ENCODE measurements at places on chromosomes 7 and 10.
A peak's percentile ranks its signal among the peaks of the same experiment; 100 is the strongest.

DNA sequence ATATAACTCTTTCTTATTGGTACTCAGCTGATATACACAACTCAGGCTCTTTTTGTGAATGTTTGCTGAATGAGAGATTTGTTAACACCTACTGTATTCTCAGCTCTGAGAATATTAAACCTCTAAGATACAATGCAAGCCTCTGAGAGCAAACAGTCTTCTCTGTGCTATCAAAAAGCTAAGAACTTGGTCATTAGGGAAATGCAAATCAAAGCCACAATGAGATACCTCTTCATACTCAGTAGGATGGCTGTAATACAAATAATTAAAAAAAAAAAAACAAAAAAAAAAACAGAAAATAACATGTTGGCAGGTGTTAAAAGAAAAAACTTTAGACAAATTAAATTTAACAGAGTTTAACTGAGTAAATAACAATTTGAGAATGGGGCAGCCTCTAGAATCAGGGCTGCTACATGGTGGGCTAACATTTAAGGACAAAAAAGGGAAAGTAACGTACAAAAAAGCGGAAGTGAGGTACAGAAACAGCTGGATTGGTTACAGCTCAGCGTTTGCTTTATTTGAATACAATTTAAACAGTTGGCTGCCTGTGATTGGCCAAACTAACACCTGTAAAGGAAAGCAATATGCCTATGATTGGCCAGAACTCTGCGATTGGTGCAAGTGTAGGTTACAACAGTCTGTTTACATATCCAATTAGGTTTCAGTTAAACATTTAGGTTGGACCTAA, 14.8 kb upstream of the MTURN start:
- DNase-seq, result no peak

- DNase-seq, result no peak
Measured at GRCh38 chr10:79985481-79986072, 36.7 kb upstream of the SFTPD start.

GRCh38 chr10:6601246-6601805, 21.2 kb upstream of the PRKCQ start:
- DNase-seq, result no peak

- no peak for DNase-seq
Measured at GRCh38 chr7:11327633-11328032, 354.0 kb downstream of the PHF14 start.

GRCh38 chr10:33534416-33534815, 199.9 kb upstream of the NRP1 start:
- no peak for DNase-seq

- DNase-seq, result peak; percentile 53
Measured at GRCh38 chr10:119263951-119264617, 56.7 kb downstream of the GRK5 start.

DNA sequence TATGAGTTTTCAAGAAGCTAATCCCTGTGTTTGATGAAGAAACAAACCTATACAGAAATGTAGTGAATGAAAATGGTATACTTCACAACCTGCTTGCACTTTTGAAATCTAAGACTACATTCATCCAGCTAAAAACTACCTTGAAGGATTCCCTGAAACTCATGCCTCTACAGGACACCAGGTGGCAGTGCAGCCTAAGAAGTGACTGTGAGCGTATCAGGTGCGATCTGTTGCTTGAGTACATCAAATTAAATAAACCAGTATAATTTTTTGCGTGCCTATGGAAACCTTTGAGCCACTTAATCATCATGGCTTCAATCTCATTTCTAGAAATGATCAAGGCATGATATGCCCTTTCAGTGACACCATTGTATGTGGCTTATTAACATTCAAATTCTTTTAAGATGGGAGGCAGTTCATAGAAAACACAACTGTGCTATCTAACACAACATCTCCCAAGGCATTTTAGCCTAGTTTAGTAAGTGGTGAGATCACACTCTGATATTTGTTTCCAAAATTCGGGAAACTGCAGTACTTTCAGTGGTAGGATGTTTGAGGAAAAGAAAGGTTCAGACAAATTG, 57.4 kb downstream of the PPP1R17 start:
- DNase-seq, result peak; percentile 78

DNA sequence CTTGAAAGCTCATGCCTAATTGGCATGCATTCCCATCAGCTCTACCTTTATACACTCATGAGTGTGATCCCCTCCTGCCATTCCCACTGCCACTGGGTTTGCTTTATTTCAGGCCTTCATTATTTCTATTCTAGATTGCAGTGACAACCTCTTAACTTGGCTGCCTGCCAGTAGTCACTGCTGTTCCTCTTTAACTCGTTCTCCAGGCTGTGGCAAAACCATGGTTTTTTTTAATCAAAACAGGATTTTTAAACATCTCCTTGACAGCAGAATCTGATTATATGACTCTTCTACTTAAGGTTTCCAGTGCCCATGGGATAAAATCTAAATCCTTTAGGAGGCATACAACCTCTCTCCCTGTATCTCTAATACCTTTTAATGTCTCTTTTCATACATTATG, 223.7 kb upstream of the PCDH15 start:
- no peak for DNase-seq

DNA sequence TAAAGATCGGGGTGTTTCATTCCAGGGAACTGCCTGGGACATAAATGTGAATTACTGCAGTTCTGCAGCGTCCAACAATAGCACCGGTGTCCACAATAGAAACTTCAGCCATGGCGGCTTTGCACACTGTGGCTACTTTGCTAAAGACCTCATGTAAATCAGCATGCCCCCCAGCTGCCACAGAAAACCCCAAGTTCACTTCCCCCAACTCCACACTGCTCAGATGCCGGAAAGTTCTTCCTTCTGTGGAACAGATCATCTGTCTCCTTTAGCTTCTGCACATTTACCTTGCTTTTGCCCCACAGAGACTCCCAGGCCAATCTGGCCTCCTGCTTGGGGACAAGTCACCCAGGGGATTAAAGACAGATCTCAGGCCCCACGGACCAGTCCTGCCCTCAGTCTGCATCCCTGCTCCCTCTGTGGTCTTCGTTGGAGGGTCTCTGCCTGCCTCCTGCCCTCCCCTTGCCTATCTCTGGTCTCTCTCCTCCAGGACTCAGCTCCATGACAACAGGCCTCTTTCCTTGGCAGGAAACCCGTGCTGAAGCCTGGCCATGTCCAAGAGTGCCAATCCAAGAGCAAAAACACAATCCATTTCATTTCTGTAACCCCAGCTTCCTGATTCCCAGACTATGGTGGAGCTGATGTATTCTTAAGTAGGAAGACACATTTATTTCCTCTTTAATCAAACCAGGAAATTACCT, 403.2 kb downstream of the RPS24 start:
- DNase-seq, result no peak

DNA sequence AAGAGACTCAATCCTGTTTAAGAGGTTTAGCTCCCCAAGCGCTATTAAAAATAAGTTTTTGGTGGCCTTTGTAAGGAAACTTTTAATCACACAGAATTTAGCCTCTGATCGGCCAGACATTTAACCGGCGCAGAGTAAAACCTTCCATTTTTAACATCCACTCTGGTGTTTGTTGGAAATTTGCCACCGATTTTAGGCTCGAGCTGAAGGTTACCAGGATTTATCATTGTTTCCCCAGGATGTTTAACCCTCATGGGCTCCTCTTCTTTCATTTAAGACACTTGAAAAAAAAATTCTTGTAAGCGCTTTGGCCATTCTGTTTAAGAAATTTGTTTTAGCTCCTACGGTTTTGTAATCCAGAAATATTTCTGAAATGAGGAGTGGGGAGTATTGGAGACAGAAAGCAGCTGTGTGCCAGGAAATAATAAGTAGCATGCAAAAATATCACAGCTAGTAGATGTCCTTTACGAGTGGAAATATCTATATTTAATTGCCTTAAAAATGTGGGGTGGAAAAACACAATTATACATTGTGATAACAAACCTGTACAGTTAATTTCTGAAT, 3.4 kb downstream of the NEUROD6 start:
- DNase-seq, result no peak

- no peak for DNase-seq
Measured at GRCh38 chr7:112137141-112138101, 68.8 kb downstream of the DOCK4 start.

DNA sequence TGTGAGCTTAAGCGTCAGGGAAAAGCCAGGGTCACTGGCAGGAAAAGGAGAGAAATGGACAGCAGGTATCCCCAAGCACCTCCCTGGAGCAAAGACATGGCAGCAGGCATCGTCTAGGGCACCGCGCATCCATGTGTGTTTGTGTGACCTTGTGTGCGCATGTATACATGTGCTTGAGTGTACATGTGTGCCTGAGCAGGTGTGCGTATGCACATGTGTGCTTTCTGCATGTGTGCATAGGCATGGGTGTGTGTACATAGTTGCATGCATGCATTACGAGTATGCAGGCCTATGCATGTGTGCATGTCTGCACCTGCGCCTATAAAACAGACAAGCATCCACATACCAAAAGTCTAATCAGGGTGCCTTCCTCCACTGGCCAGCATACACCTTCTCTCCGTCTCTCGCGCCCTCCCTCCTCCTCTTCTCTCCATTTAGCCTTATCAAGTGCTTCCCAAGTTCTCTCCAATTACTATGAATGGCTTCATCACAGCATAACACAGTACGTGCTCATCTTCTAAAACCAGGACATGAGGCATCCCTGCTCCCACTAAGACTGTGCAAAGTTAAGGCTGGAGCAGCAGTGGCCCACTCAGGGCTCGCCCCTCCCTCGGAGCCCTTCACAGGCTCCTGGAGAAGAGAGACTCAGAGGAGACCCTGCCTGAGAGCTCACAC, 30.6 kb downstream of the RASGEF1A start:
- DNase-seq, result no peak

- no peak for DNase-seq
Measured at GRCh38 chr7:42456267-42456666, 219.3 kb upstream of the GLI3 start.

GRCh38 chr7:93890464-93891068, at the start of gene TFPI2:
TSS of gene TFPI2 (minus strand) at chr7:93890753. CDS start at chr7:93890678, 75 bp downstream.
- peak; percentile 92 for DNase-seq

DNA sequence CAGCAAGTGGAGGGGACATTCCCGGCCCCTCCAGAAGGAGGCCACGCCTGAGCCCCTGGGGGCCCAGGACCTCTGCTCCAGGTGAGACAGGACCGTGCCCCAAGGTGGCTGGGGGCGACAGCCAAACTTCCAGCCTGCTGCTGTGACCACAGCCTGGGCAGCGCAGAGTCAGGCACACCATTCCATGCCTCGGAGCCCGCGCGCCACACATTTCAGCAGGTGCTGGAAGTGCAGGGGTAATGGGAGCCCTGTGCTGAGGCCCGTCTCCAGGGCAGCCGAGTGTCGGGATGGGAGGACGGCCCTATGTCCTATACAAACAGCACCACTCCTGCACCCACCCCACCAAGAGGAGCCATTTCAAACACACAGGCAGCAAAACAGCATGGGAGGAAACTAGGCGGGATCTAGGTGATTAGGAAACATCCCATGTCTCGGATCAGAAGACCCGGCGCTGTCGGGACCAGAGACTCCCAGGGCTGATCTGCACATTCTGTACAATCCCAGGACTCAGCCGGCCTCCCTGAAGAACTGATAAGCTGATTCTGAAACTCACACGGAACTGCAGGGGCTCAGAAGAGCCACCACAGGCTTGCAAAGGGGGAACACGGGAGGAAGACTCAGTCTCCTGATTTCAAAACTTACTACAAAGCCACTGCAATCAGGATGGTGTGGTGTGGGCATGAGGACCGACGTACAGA, 272.3 kb downstream of the ELFN1 start:
- no peak for DNase-seq

- no peak for DNase-seq
Measured at GRCh38 chr7:106190589-106191330, 78.6 kb upstream of the SYPL1 start.

Measured in cardiac fibroblast (primary cell).